ENCODE measurements at places on chromosomes 3 and 15.

DNA sequence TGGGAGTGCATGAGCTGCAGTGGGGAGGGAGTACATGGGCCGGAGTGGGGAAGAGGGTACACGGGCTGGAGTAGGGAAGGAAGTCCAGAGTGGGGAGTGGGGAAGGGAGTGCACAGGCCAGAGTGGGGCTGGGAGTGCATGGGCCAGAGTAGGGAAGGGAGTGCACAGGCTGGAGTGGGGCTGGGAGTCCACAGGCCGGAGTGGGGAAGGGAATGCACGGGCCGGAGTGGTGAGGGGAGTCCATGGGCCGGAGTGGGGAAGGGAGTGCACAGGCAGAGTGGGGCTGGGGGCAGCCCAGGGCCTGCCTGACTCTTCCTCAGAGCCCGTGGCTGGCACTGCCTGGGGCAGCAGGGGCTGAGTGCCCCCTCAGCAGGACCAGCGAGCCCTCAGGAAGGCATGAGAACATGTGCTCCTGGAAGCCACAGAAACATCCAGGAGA is 40.7 kb downstream of the KLF15 start:
- DNase-seq = no peak
- no peaks in the 10 kb centered on the region for H3K4me1 ChIP-seq
- H3K36me3 ChIP-seq = no peaks in the 10 kb centered on the region
- H3K27me3 ChIP-seq = no peaks in the 10 kb centered on the region
- no peak overlapping the region for H3K4me3 ChIP-seq
- no peak overlapping the region for H3K27ac ChIP-seq

DNA sequence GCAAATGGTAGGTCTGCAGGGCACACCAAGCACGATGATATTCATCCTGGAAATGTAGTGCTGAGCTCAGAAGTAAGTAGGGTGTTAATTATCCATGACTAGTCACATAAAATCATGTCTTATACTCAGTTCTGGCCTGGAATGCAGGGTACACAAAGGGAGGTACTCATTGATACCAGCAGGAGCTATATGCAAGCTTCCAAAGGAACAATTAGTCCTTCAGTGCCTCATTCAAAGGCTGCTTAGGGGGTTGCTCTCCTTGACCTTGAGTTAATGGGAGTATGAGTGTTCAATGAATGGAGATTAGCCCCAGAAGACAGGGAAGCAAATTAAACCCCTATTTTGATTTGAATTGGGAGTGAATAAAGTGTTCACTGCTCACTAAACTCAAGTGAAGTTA is 38.3 kb downstream of the CNTN6 start:
- no peak for DNase-seq
- H3K27me3 ChIP-seq = no peaks in the 10 kb centered on the region
- no peak overlapping the region for H3K4me3 ChIP-seq
- H3K4me1 ChIP-seq = no peaks in the 10 kb centered on the region

DNA sequence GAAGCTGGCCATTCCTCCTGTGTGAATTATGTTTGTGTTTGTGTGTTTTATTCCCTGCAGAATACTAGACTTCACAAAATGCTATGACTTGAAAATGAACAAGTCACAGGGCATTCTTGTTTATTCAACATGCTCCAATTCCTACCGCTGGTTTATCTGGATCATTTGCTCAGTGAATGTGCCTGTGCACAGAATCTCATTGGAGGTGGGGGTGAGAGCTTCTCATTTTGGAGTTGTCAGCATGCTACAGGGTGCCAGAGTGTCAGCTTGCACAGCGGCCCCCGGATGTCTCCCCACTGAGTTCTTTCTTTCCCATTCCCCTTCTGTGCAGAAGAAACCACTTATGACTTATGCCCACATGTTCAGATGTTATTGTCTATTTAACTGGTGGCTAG is 428.7 kb downstream of the ROBO2 start:
- no peak overlapping the region for H3K4me3 ChIP-seq
- H3K36me3 ChIP-seq = no peaks in the 10 kb centered on the region
- DNase-seq = no peak
- no peaks in the 10 kb centered on the region for H3K4me1 ChIP-seq
- no peaks in the 10 kb centered on the region for H3K27me3 ChIP-seq

DNA sequence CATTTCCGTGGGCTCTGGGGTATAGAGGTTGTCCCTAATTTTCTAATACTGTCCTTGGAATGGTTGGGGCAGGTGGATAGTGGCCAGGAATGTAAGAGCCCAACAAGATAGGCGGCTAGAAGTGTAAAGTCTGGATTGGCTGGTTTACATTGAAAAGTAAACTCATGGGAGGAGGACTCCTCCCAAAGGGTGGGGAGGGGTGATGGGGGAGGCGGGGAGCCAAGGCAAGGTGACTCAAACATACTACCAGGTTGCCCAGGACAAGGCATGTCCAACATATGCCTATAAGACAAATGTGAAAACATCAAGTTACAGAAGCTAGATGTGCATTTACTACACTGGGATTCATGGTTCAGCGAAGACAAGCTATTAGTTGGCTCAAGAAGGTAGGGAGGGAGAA is 14.3 kb upstream of the SAMMSON start:
- no peak for DNase-seq
- no peak overlapping the region for H3K27ac ChIP-seq
- H3K36me3 ChIP-seq = no peaks in the 10 kb centered on the region
- H3K4me3 ChIP-seq = no peak overlapping the region
- no peaks in the 10 kb centered on the region for H3K4me1 ChIP-seq

DNA sequence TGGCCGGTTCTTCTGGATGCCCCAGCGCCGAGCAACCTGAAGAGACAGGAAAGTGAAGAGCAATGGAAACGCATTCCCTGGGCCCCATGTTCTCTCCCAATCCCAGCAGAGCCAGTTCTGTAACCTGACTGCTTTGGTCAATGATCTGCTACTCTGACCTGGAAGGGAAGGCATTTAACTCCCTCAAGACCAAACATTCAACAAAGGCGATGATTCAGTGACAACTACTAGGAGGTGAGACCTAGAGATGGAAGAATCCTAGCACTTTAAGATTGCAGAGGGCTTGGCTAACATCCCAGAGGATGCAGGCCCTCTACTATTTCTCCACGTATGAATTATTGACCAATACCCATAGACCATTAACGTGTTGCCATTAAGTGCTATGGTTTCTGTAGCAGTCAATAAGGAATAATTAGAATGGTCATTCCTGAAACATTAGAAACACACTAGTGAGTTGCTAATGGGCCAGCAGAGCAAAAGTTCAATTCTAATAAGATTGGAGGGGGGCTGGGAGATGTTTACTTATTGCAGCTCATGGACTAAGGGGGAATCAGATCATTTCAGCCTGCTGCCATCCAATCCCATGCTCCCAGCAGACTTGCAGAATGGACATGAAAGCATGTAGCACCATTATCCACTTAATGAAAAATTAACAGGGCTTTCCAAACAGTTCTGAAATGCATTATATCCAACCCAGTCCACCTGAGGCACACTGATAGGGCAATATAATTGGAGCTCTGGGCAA is 56.6 kb downstream of the ETV5 start:
- DNase-seq = no peak
- H3K4me1 ChIP-seq = no peaks in the 10 kb centered on the region
- no peaks in the 10 kb centered on the region for H3K27me3 ChIP-seq

GRCh38 chr3:147757866-147758265 is 348.7 kb downstream of the ZIC1 start:
- H3K4me1 ChIP-seq = no peaks in the 10 kb centered on the region
- no peak overlapping the region for H3K4me3 ChIP-seq

DNA sequence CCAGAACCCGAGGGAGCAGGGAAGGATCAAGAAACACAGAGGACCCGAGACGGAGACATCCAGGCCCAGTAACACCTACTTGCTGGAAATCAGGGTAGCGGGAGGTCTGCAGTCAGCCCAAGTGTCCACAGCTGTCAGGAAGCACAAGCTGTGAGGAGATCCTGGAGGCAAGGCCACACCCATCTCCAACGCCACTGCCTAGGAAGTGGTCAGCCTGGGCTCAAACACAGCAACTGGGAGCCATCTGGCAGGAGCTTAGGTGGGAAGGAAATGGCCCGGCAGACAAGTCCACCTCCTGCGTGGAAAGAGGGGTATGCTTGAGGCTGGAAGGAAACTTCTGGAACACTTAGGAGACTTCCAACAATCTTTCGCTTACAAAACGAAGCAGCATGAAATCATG is 407.1 kb downstream of the VPS13C start:
- no peak overlapping the region for H3K27ac ChIP-seq
- no peaks in the 10 kb centered on the region for H3K27me3 ChIP-seq
- DNase-seq = no peak
- H3K4me3 ChIP-seq = no peak overlapping the region
- H3K4me1 ChIP-seq = no peaks in the 10 kb centered on the region

GRCh38 chr3:40306336-40306735 is 3.2 kb upstream of the EIF1B start:
- H3K36me3 ChIP-seq = no peaks in the 10 kb centered on the region
- no peaks in the 10 kb centered on the region for H3K4me1 ChIP-seq
- no peak for DNase-seq
- H3K27me3 ChIP-seq = no peaks in the 10 kb centered on the region

DNA sequence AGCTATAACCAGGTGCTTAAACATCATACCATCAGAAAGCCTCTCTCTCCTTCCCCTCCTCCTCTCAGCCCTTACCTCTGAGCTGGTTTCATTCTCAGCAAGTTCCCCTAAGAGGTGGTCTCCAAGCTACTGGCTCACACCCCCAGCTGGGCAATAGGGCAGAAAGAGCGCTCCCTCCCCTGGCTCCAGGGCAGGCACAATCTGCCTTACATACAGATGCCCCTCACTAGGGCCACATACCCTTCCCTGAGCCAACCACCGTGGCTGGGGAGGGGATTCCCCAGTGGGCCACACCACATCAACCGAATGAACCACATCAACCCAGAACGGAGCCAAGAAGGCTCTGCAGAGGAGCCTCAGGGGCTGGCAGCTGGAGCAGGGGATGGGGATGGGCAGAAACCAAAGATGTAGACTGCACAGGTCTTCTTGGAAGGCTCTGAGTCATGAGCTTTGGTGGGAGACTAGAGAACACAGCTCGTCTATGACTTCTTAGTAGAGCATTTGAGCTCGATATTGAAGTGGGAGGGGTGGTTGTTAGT is 4.6 kb upstream of the FBLN2 start:
- H3K36me3 ChIP-seq = no peaks in the 10 kb centered on the region
- peaks cover 3% of the 10 kb centered on the region for H3K4me1 ChIP-seq
- no peak overlapping the region for H3K4me3 ChIP-seq
- peak overlapping the region; percentile 77 for H3K27ac ChIP-seq
- DNase-seq = no peak

- no peaks in the 10 kb centered on the region for H3K36me3 ChIP-seq
- no peak for DNase-seq
- H3K27ac ChIP-seq = no peak overlapping the region
- H3K4me3 ChIP-seq = no peak overlapping the region
- no peaks in the 10 kb centered on the region for H3K27me3 ChIP-seq
Measured at GRCh38 chr3:184942735-184943134, 130.8 kb downstream of the VPS8 start.

DNA sequence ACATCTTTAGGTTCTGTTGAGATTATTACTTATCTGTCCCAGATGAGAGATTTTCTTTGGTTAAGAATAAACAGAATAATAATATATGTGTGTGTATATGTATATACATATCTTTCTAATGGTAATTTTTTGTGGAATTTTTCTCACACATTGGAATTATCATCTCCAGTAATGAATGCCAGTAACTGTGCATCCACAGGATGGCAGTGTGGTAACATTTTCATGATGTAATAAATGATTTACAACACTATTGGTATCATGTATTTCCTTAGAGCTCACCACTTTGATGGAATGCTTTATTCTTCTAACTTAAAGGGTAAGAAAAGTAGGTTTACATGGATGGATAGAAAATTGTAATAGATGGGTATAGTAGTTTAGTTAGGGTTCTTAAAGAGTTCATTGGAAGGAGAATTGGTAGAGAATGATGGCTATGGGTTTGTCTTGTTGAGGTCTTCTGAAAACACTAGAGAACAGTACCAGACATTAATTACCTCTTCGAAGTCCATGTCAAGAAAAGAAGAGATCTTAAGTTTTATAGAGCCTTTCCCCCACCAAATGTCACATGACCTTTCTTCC is 78.1 kb downstream of the STT3B start:
- no peaks in the 10 kb centered on the region for H3K4me1 ChIP-seq
- H3K4me3 ChIP-seq = no peak overlapping the region
- no peaks in the 10 kb centered on the region for H3K36me3 ChIP-seq

GRCh38 chr15:85073556-85074194 is 92.0 kb downstream of the PDE8A start:
- DNase-seq = no peak
- H3K36me3 ChIP-seq = no peaks in the 10 kb centered on the region
- no peak overlapping the region for H3K27ac ChIP-seq
- H3K27me3 ChIP-seq = no peaks in the 10 kb centered on the region
- H3K4me1 ChIP-seq = no peaks in the 10 kb centered on the region

GRCh38 chr3:46386205-46386604 is 15.5 kb downstream of the CCR5 start:
- H3K4me3 ChIP-seq = no peak overlapping the region
- H3K27ac ChIP-seq = no peak overlapping the region
- DNase-seq = no peak

- no peaks in the 10 kb centered on the region for H3K4me1 ChIP-seq
- no peaks in the 10 kb centered on the region for H3K36me3 ChIP-seq
- DNase-seq = no peak
- H3K27ac ChIP-seq = no peak overlapping the region
Measured at GRCh38 chr15:59543721-59544547, 67.6 kb upstream of the GCNT3 start.

DNA sequence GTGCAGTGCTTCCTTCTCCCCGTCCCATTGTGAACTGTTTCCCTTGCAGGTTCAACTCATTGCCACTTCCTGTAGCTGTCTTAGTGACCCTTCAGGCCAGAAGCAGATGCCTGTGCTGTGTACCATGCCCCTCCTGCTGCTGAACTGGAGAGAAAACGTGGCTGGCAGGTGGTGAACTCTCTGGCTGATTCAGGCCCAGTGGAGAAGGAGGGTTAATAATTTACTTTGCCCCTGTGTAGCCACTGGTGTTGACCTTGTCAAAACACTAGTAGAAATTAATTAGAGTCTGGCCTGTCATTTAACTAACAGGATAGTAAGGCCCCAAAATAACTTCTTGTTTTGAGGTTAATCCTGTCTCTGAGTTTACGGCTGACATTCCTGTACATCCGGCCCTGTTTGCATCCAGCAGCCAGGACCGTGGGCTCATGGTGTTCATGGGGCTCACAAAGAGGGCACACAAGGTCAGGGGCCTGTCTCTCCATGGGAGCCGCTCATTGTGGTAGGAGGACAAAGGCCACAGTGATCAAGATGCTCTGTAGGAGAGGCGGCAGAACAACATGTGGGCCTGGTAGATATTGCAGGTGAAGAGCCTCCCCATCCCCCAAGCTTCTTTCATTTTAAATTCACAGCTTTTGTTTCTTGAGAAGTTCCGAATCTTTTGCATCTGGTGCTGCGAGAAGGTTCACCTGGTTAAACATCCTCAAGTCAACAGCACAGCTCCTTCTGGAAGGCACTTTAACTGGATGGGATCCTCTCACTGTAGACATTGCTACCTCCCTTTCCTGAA is 101.6 kb downstream of the CGNL1 start:
- no peaks in the 10 kb centered on the region for H3K36me3 ChIP-seq
- H3K27me3 ChIP-seq = no peaks in the 10 kb centered on the region
- H3K27ac ChIP-seq = peak overlapping the region; percentile 65
- no peak overlapping the region for H3K4me3 ChIP-seq

GRCh38 chr3:133548090-133548489 is 25.4 kb upstream of the CDV3 start:
- H3K4me3 ChIP-seq = no peak overlapping the region
- no peaks in the 10 kb centered on the region for H3K36me3 ChIP-seq
- H3K27me3 ChIP-seq = no peaks in the 10 kb centered on the region
- no peak for DNase-seq
- H3K27ac ChIP-seq = peak overlapping the region; percentile 62
- no peaks in the 10 kb centered on the region for H3K4me1 ChIP-seq
